T-cell (primary cell): ENCODE measurements at places on chromosomes 1 and 21.
A peak's percentile ranks its signal among the peaks of the same experiment; 100 is the strongest.

DNA sequence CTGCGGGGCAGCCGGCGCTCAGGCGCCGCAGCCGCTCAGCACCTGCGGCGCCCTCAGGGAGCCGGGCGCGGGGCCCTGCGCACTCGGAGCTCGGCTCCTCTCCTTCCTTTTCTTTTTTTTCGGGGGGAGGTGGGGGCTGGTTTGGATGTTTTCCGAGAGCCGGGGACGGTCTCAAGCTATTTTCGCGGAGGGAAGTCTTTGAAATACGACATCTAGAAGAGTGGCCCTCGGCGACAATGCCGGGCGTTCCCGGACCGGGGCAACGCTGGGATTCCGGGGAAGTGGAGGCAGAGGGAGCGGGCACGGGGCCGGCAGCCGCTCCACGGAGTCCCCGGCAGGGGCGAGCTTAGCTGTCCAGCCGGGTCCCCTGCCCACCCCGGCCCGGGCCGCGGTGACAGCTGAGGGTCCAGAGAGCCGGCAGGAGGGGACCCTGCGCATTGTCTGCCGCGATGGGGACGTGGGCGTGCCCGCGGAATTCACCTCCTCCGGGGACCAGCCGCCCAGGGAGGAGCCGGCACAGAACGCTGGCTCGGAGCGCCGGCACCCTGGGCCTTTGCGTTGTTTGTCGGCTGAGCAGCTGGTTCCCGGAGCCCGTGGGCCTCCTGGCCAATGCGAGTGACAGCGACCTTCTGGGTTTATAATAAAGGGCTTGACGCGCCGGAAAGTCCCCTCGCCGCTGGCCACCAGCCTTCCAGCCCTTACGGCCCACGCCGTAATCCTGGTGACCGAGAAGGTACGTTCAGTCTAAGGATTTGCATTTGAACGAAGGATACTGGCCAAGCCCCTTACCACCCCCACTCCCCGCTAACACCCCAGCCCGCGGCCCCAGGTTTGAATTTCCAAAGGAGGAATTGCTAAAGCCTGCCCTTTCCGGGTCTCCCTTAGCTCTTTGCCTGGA, 582 bp downstream of the SLC37A1 start:
- peak; percentile 47 for DNase-seq

GRCh38 chr1:234722904-234723720, 113.1 kb upstream of the IRF2BP2 start:
- DNase-seq = peak; percentile 45

DNA sequence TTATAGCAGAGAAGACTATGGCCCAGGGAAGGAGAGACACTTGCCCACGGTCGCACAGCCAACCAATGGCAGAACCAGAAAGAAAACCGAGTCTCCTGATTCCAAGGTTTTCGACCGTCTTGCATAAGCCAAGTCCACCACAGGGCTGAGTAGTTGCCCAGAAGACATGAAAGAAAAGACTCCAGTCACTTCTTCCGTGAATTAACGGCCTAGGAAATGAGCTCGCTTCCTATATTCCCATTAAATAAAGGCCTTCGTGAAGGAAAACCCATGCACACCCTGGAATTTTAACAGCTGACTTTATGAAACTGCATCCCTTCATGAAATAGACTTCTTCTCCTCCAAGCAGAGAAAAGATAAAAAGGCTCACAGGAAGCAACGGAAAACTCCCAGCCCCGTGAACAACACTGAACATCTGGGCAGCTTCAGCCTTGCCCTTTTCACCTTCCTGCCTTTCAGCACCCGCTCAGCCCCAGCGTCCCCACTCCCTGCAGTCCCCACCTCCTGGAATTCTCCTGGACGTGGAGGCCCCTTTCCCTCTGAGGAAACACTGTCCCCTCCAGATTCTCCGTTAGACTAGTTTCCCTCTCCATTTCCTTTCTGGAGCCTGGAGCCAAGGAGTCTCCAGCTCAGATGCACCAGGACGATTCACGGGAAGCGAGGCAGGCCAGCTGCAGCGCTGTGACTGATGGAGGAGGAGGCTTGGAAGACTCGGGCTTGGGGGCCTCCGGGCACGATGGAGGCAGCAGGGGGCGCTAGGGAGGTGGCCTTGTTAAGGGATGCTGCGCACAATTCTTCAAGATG, 2.7 kb upstream of the MYOC start:
- peak; percentile 47 for DNase-seq

DNA sequence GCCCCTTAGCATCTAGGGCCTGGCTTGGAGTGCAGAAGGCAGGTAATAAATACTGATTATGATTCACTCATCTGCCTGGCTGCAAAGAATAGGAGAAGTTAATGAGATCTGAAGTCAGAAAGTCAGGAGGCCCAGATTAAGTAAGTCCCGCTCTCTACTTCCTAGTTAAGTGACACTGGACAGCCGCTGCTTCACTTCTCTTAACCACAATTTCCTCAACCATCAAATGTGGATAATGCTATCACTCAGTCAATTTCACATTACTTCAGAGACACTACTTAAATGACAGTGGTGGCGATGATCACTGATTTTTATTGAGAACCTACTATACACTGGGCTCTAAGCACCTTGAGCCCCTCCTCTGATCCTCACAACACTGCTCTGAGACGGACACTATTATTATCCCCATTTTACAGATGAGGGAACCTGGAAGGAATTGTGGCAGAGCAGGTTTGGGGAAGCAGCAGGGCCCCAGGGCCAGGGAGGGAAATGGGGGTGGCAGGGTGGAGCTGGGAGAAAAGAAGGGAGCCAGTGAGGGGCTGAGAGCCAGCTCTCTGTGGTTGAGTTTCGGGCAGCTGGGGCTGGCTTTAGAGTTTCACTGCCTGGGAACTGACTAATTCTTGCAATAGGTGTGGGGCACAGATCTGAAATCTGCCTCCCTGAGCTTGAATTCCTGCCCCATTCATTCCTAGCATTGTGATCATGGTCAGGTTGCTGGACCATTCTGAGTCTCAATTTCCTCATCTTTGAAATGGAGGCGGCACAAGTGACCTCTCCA, 2.4 kb upstream of the E2F2 start:
- DNase-seq = no peak

DNA sequence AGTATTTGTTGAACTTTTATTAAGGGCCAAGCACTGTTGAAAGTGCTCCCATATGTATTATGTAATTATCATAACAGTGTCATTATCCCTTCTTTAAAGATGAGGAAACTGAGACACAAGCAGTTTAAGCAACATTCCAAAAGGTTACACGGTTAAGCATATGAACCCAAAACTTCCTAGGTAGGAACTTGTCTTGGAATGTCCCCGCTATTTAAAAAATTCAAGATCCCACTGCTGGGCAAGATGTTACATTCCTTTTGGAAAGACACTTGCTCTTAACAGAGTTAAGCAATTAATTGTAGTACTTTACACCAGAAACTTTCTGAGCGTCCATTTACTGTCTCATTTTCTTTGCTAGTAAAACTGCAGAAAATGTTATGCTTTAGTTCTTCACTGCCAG, 15.6 kb downstream of the LMO4 start:
- DNase-seq = no peak

DNA sequence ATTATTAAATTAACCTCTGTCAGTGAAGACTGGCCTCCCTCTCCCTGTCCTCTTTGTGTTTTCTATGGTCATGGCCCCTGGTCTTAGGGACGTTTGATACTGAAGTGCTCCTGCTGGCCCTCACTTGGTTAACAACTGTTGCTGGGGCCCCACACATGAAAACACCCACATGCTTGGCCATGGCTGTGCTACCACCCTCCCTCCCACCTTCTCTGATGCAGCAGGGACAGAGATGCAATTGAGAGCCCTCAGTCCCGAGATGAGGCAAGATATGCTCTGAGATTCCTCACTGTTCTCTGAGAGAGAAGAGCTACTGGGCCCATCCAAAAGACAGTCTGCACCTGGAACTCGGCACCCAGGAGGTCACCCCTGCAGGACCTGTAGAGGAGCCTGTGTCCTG, 33.3 kb downstream of the NCMAP start:
- DNase-seq = no peak

GRCh38 chr1:159199901-159200300, 4.8 kb upstream of the ACKR1 start:
- DNase-seq = no peak

DNA sequence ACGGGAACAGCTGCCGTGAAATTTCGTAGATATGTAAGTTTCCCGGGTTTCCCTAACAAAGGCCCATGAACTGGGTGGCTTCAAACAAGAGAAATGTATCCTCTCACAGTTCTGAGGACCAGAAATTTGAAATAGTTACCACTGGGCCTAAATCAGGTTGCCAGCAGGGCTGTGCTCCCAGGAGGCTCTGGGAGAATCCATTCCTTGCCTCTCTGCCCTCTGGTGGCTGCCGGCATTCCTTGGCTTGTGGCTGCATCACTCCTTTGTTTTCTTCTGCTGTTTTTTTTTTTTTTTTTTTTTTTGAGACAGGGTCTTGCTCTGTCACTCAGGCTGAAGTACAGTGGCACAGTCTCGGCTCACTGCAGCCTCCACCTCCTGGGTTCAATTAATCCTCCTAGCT, 23.7 kb downstream of the UMODL1 start:
- no peak for DNase-seq

- no peak for DNase-seq
These were observed 167.3 kb upstream of the ZNF644 start for GRCh38 chr1:91189096-91189495.

DNA sequence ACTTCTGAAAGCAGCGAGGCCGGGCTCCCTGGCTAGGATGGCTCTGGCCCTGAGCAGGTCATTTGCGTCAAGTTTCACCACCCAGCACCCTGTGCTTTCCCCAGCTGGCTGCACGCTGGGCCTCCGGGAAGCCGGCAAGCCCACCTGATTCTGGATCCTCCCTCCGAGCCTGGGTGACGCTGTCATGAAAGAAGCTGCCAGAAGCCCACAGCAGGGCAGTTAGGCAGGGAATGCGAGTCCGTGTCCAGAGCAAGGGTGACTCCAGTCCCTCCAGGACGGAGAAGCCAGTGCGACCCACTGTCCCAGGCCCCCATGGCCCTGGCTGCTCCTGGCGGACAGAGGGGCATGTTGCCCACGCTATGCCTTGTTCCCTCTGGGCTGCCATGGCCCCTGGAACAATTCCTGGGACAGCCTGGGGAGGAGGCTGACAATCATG, 44.4 kb upstream of the PCBP3 start:
- no peak for DNase-seq

GRCh38 chr1:81435175-81435574, 365.6 kb upstream of the ADGRL2 start:
- DNase-seq = no peak

- DNase-seq = no peak
These were observed 47.1 kb downstream of the CACHD1 start for GRCh38 chr1:64516803-64517568.

DNA sequence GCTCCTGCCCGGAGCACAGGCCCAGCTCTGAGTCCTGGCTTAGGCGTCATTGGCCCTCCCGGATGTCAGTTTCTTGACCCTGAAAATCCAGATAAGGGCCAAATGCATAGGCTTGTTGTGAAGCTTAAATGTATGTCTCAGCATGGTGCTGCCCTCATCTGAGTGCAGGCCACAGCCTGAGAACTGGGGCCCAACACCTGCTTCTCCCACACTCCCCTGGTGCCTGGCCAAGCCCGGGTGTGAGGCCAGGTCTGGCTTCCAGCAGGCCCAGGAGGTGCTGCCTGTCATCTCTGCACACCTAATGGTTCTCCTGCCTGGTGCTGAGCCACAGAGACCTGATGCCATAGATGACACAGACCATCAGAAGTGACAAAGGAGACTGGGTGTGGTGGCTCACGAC, 14.0 kb downstream of the MX2 start:
- no peak for DNase-seq

GRCh38 chr1:112255080-112255479, 140.9 kb upstream of the CTTNBP2NL start:
- no peak for DNase-seq

DNA sequence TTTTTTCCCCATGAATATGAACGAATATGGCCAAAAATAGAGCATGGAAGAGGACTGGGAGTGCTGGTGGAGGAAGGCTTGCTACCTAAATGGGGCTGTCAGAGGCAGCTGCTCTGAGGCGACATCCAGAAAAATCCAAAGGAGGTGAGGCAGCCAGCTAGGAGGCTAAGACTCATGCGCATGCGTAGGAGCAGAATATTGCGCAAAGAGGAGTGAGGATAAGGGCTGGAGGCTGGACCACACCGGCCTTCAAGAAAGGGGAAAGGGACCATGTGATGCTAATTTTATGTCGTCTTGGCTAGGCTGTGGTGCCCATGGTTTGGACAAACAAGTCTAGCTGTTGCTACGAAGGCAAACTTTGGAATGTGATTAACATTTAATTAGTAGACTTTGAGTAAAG, 30.5 kb downstream of the HEYL start:
- DNase-seq = no peak

DNA sequence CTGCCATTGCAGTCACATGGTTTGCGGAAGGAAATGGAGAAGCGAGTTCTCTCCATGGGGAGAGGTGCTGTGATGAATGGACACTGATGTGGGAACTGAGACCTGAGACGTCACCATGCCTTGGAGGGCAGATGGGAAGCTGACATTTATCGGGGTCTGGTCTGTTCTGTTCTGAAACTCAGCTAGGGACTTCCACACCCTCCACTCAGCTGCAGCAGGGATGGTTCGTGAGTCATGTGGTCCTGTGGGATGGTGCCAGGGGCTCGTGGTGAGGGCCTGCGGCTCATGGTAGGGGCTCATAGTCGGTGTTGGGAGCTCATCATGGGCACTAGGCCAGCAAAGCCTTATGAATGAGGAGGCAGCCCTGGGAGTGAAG, 6.1 kb downstream of the GPR137B start:
- DNase-seq = no peak

GRCh38 chr1:210446479-210446878, 117.8 kb downstream of the HHAT start:
- DNase-seq = peak; percentile 47

DNA sequence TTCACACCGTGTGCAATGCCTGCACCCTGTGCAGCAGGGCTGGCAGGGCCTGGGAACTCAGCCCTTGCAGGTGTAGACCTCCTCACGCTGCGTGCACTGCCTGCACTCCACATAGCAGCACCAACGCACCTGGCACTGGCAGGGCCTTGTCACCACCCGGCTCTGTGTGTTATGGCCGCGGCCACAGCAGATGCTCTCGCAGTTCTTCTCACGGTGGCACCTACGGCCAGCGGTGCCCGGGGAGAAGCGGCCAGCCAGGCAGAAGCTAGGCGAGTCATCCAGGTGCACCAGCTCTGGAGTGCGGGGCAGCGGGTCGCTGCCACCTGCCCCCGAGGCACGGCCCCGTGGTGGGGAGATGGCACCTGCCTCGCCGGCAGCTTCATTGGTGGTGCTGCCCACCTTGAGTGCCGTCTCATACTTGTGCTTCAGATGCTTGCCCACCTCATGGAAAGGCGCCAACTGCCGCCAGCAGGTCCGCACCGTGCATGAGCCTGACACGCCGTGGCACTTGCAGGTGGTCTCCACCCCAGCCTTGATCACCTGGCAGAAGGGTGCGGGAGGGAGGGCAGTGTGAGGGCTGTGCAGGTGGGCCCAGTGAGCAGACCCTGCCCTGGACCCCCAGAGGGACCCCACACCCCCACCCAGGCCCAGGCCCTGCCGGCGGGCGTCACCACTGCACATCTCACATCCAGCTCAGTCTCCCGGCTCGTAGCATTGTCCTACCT, 26.1 kb downstream of the WNT9A start:
- no peak for DNase-seq

GRCh38 chr21:42702720-42703119, 49.3 kb downstream of the PDE9A start:
- DNase-seq = no peak
